Activated T-helper 1 cell treated with anti-CD3 and anti-CD28 coated beads, Interleukin-2, amount 50 U/mL, for 16 hours (primary cell): ENCODE measurements at places on chromosomes 3 and 15.

DNA sequence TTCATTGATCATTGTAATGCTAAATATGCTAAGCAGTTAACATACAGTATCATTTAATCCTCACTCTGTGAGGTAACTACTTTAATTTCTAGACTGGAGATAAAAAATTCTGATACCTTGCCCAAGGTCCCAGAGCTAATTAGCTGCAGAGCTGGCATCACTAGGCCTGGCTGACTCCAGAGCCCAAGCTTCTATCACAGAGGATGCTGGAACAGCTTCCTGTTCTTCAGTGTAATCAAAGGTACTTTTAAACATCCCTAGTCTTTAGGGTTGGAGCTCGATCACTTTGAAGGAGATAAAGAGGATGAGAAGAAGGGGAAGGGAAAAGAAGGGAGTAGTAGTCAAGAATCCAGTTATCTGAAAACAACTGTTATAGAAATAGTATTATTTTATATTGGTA, 37.1 kb upstream of the BOC start:
- no peak for DNase-seq

DNA sequence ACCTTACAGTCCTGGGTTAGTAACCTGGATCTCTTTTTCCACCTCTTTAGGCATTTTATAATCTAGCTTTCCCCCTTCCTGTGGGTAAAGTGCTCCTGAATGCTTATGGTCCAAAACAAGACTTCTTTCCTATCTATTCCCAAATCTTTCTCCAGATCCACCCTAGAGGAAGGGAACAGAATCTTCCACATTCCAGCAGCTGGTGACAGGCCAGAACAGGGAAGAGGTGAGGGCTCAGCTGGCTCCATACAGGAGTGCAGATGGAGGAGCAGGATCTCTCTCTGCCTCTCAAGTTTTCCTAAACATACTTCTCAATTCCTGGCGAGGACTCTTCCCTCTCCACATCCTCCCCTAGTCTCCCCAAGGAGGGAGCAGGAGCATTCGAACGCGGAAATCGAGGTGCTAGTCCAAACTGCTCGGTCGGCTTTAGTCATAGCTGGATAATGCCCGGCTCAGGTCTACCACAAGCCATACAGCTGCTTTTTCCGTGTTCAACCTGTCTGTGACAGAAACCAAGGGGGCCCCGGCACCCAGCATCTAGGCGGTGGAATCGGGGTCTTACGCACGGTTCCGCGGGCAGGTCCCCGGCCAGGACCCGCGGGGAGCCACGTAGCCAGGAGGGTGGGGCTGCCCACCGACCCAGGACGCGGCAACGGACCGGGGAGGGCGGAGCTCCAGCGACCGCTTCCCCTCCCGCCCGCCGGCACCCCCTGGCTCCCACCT, 4.0 kb downstream of the RASSF1 start:
- DNase-seq = no peak

GRCh38 chr3:117356091-117356705, 646.6 kb downstream of the TUSC7 start:
- DNase-seq = no peak

DNA sequence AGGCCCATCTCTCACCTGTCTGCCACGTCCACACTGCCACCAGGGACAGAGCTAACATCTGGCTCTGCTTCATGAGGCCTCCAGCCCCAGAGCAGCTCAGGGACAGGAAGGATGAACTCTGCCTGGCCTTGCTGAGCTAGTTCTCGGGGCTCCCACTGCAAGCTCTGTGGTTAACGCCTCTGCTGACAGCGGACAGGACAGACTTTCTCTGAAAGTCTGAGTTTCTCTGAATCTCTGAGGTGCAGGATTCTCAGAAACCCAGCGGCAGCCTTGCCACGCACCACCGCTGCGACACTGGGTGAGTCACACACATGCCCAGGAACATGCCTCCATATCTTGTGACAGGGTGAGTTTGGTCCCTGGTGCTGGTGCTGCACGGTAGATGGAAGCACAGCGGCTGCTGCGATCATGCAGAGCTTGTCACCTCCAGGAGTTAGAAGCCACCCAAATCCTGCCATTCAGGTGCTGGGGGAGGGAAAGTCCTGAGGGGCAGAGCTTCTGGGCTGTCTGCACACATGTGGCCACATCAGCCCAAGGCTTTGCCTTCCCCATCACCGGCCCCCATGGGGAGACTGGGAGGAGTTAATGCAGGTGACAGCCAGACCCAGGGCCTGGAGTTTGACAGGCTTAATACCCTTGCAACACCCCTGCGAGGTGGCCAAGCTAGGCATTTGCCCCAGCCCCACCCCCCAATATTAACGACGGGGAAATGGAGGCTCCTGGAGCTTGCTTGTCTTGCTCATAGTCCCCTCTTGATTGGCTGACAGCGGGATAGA, 267.0 kb downstream of the PLCL2 start:
- peak; percentile 73 for DNase-seq

DNA sequence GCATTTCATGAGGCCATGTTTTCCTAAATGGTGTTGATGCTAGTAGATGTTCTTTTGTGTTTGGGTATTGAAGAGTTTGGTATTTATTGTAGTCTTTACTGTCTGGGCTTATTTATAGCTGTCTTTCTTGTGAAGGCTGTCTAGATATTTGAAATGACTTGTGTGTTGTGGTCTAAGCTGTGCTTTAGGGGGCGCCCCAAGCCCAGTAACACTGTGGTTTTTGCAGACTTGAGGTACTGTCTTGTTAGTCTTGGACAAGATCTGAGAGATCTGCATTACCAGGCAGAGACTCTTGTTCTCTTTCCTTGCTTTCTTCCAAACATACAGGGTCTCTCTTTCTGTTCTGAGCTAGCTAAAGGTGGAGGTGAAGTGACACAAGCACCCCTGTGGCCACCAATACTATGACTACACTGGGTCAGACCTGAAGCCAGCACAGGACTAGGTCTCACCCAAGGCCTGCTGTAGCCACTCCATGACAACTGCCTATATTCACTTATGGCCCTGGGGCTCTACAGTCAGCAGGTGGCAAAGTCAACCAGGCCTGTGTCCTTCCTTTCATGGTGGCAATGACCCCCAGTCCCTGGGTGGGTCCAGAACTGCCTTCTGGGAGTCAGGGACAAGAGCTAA, 152.1 kb upstream of the TBC1D5 start:
- no peak for DNase-seq

GRCh38 chr3:79870313-79870620, 102.5 kb upstream of the ROBO1 start:
- DNase-seq = no peak

GRCh38 chr15:81373775-81374395, at the start of gene TMC3:
TMC3 (minus strand) TSS chr15:81374213; CDS start chr15:81374077, 136 bp downstream.
- no peak for DNase-seq

- DNase-seq = no peak
These were observed 46.8 kb upstream of the POMGNT2 start for GRCh38 chr3:43152649-43153048.

- no peak for DNase-seq
These were observed 115.9 kb upstream of the ST8SIA2 start for GRCh38 chr15:92277776-92278175.

GRCh38 chr3:195754141-195754540, 33.4 kb downstream of the MUC20 start:
- DNase-seq = no peak

DNA sequence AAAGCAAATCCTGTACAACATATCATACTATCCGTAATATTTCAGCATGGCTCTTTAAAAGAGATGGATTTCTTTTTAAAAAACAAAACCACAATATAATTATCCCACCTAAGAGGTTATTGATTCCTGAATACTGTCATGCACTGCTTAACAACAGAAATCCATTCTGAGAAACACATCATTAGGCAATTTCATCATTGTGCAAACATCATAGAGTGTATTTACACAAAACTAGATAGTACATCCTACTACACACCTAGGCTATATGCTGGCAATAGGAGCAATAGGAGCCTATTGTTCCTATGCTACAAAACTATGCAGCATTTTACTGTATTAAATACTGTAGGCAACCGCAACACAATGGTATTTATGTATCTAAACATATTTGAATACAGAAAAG, 242.0 kb downstream of the NEK10 start:
- DNase-seq = no peak

GRCh38 chr3:158403013-158403412, 168.0 kb upstream of the MLF1 start:
- no peak for DNase-seq

DNA sequence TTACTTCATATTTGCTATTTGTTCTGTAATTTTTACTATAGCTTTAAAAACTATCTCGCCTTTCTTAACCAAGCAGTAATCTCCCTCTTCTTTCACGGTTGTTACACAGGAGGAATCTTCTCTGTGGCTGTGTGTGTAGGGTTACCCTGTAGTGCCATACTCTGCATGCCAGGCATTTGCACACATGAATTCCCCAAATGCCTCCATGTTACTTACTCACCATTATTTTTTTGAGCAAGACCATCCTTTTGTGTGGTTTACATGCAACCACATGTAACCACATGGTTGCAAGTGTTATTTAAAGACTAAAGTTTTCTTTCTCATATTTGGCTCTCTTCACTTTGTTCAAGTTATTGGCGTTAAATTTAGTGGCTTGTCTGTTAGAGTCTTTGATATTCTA, 45.5 kb downstream of the HPS3 start:
- no peak for DNase-seq

- no peak for DNase-seq
These were observed 125.1 kb upstream of the ZBTB20 start for GRCh38 chr3:115272036-115272824.

DNA sequence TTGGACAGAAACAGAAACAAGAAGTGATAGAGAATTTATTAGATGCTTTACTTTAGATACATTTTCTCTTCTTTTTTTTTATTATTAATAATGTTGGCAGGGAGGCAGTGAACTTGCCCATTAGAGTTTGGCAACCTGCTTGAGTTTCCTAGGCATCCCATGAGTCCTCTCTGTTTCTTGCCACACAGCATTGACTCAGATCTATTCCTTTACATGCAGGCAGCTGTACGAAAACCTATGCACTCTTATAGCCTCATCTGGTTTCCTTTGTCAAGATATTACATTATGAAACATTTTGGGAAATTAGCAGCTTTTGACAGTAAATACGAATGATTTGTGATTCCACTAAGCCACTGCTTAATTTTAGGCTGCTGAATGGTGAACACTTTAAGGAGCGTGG, 23.3 kb downstream of the IL1RAP start:
- DNase-seq = no peak

DNA sequence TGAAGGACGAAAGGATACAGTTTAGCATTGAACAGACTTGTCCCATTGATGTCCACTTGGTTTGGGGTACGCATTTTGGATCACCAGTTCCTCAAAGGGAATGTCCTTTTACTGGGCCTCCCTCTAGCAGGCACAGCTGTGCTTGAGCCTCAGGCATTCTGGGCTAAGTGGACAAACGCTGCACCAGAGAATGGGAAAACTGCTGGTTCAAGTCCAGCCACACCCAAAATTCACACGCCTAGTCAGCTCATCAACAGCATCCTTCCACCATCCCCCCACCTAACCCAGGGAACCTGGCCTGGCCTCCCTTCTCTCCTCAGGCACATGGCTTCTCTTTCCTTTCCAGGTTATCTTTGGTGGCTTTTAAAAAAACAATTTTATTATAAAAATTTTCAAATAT, 59.1 kb upstream of the ALDH1A3 start:
- DNase-seq = no peak

DNA sequence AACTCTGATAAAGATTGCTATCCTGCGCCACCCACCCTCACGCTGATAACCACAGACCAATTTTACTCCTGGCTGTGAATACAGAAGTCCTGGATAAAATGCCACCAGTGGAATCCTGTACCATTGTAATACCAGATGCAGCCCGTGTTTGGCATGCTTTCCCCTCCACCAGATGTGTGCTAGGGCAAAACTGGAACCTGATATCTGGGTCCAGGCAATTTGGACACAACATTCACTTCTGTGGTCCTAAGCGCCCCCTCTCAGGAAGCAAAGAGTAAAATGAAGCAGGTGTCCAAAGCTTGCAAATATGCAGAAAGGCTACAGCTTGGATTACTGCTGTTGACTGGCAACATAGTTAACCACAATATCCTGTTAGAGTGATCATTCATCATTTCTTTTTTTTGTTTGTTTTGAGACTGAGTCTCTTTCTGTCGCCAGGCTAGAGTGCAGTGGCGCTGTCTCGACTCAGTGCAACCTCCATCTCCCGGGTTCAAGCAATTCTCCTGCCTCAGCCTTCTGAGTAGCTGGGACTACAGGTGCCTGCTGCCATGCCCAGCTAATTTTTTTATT, 32.8 kb downstream of the LOXL1 start:
- DNase-seq = no peak

- no peak for DNase-seq
These were observed 21.6 kb upstream of the PLXNA1 start for GRCh38 chr3:126961191-126961790.

GRCh38 chr15:91884606-91885005, 31.1 kb downstream of the SLCO3A1 start:
- no peak for DNase-seq

- no peak for DNase-seq
These were observed 8.1 kb upstream of the CDIN1 start for GRCh38 chr15:36571301-36571700.

DNA sequence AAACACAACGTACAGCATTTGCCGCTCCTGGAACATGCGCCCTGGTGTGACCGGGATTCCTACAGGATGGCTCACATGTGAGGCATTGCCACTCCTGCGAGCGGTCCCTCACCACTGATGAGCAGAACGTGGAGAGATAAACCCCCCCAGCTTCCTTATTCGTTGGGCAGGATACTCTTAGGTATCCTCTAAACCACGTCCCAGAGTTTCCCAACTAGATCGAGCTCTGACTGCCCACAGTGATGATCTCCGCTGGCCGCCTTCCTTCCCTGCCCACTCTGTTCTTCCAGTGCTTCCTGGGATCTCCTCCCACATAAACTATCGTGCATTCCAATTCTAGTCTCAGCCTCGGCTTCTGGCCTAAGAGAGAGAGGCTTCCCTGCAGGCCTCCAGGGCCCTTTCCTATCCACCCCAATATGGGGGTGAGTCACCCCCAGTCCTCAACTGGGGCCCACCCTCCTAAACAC, 91.8 kb downstream of the TOP2B start:
- no peak for DNase-seq

GRCh38 chr3:169781209-169781855, 8.1 kb downstream of the MYNN start:
- no peak for DNase-seq

DNA sequence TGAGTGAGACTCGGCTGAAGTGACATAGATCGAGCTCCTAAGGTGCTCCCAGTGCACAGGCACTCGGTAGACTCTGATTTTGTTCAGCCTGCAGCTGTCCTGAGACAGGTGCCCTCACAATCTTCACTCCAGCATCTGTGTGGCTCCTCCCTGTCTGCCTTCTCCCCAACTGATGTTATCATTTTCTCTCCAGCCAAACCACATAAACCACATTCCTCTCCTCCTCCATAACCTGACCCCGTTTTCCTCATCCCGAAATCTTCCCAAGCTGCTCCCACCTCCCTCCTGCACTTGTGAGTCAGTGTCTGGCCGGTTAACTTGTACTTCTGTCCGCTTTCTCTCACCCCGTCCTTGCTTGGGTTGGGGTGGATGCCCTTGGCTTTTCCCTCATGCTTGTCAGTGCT, 93.3 kb upstream of the HACD2 start:
- no peak for DNase-seq

- DNase-seq = no peak
These were observed 1.8 kb downstream of the LAMB2 start for GRCh38 chr3:49131040-49131439.
